Amniotic stem cell (primary cell): ENCODE measurements at places on chromosomes 2 and 18.

DNA sequence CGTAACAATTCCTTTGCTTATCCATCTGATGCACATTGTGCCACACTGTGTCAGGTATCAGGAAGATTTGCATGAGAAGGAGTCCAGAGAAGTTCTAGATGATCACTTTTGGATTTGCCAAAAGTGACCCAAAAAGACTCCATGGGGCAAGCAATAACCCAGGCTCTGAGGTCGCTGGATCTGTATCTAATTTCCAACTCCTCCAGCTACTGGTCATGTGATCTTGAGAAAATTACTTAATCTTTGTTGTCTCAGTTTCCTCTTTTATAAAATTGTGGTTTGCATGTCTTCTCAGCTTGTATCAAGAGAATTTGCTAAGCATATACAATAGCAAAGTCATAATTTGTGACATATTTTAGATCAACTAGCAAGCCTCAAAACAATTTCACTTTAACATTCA is 61.3 kb upstream of the ITGA4 start:
- DNase-seq: no peak

DNA sequence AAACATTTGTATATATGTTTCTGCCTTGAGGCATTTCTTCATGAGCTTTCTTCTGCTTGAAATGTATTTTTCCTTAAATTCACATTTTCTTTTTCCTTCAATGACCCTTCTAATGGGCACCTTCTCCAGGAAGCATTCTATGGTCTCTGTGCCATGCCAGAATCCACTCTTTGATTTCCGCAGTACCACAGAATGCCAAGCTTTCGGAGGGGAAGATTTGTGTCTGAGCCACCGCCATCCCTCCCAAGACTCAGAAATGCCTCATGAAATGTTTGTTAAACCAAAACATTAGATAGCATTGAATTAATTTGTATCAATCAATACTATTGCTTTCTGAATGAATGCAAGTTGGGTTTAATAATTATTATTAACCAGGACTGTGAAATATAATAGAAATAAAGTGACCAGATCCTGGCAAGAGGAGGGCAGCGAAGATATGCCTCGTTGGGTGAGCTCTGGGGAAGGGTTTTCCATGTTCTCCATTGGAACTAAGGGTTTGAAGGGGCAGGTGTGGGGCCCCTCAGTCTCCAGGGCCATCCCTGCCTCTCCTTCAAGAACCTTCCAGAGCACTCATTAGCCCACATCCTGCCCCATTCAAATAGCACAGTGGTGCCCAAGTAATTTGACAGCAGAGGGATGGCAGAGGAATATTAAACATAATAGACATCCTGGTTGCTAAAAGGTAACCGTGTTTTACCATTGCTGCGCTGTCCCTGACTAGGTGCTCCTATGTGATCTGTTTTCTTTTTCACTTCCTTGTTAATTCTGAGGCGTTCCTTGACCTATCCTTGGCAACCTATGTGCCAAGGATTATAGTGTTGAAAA is 189.6 kb downstream of the MYCN start:
- DNase-seq: no peak

GRCh38 chr2:27291865-27292264 is 9.6 kb downstream of the TRIM54 start:
- DNase-seq: no peak

DNA sequence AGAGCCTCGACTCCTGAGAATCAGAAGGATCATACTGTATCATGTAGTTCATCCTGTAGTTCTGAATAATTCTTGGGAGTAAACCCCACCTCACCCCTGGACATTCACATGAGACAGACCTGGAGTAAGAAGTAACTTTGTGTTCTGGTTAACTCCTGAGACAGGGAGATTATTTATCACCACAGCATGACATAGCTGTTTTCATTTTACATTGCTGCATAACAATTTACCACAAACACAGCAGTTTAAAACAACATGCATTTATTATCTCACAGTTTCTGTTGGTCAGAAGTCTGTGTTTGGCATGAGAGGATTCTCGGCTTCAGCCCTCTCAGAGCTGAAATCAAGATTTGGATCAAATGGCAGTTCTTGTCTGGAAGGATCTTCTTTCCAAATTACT is 855.8 kb upstream of the FANCL start:
- no peak for DNase-seq

GRCh38 chr2:55871637-55872036 is 51.9 kb downstream of the EFEMP1 start:
- no peak for DNase-seq
